Activated B cell treated with CpG ODN at 0.5 μM for 24 hours (primary cell): ENCODE measurements at places on chromosomes 16 and 17.

- no peak for DNase-seq
Observed at GRCh38 chr16:17457997-17458396, 12.8 kb downstream of the XYLT1 start.

GRCh38 chr17:7228920-7229319, 5.4 kb downstream of the DVL2 start:
- no peak for DNase-seq

DNA sequence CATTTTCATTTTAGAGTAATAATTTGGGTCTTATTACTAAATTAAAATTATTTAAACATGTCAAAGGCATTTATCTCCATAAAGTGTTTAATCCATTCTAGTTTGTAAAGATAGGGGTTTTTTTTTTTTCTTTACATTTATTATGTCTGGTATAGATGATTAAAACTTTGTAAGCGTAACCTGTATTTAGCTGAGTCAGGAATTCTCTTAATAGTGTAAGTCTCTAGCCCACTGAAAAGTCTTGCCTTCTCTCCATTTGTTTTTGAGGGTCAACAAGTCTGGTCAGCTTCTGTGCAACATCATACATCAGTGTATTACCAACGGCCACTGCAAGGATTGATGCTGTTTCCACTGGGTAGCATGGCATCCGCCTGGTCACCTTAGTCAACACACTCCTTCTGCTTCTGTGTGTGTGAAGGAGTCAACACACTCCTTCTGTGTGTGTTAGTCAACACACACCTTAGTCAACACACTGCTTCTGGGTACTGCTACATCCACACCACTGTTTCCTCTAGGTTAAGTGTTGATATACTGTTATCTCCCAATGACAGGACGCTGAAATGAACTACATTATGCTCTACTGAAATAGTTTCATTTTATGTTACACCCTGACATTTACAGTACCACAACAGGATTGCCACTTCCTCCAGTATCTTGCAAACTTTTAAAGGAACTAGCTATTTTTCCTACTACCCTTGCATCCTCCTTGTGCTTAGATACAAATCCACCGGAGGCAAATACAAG, 37.3 kb upstream of the VWA3A start:
- DNase-seq = no peak

GRCh38 chr17:6596511-6596910, 40.2 kb upstream of the PITPNM3 start:
- DNase-seq = no peak

GRCh38 chr17:21282231-21282630, 2.3 kb upstream of the MAP2K3 start:
- no peak for DNase-seq
